ENCODE measurements at places on chromosomes 7 and 10. TPM values are rescaled to one million over a fixed set of nuclear protein-coding genes. Genes with fewer than 3 reads are reported as not detected.

DNA sequence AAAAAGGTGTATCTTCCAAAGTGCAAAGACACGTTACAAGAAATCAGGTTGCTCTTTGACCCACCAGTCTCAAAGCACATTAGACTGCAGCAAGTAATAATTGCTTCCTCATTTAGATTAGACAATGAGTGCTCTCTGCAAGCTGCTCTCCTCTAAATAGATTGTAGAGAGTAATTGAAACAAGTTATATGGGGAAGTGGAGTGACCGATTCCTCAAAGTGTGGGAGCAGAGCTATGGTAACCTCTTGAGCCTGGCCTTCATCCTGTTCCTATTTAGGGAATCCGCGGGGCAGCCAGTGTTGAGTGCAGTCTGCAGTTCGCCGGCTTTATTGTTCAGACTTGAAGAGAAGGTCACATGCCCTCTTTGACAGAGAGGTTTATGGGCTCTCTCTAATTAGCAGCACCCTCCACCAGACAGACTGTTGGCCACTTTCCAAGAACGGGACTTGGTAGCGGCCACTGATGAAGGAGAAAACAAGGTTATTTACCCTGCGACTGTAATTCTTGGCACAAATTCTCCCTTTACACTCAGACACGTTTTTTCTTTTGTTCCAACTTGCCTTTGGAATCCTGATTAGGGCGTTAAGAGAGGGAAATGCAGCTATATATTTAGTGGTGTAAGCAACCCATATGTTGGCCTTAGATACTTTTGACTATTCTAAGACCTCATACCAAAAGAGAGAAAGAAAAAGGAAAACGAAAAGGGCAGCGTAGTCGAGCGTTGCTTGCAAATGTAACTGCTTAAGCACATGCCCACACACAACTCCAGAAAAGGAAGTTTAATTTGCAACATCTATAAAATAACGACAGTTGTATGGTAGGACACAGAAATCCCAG, 107.5 kb downstream of the REEP3 start:
- DNase-seq, result peak; percentile 60

Gene SPAM1
- total RNA-seq, result not detected

GRCh38 chr7:157010588-157011332, at the start of gene MNX1:
MNX1 (minus strand) TSS chr7:157010663; CDS start chr7:157010350, 313 bp downstream.
- peak; percentile 90 for DNase-seq

Gene NPSR1
- total RNA-seq, result not detected

- DNase-seq, result no peak
These were observed 317.3 kb downstream of the DGKB start for GRCh38 chr7:14585232-14585631.
